Hepatocyte (in vitro differentiated cells): ENCODE measurements at places on chromosomes 5 and 9. TPM values are rescaled to one million over a fixed set of nuclear protein-coding genes. Genes with fewer than 3 reads are reported as not detected.

The RNF183 gene
- 0.43 and 3.9 TPM in 2 replicates for total RNA-seq

The MSX2 gene
- total RNA-seq, result 20.7 and 28.8 TPM in 2 replicates

The ENHO gene
- 1.5 and 1.6 TPM in 2 replicates for total RNA-seq

The GGTA1 gene
- total RNA-seq, result 0.07 and 0.72 TPM in 2 replicates

The ZDHHC11 gene
- total RNA-seq, result 3.0 and 5.8 TPM in 2 replicates

The ARHGEF37 gene
- total RNA-seq, result 2.0 and 2.3 TPM in 2 replicates

The CEL gene
- total RNA-seq, result 2.4 and 4.4 TPM in 2 replicates

The BARHL1 gene
- total RNA-seq, result not detected in 2 replicates

The EXOSC3 gene
- total RNA-seq, result 25.4 and 28.5 TPM in 2 replicates

The ABLIM3 gene
- total RNA-seq, result 7.0 and 7.3 TPM in 2 replicates

- peaks cover 3% of the 10 kb centered on the region for H3K36me3 ChIP-seq
- H3K27me3 ChIP-seq, result no peaks in the 10 kb centered on the region
- no peak overlapping the region for H3K4me3 ChIP-seq
Measured at GRCh38 chr9:128257086-128257825, 18.6 kb downstream of the GOLGA2 start.

GRCh38 chr9:134436911-134437310 lies 110.7 kb downstream of the RXRA start:
- no peaks in the 10 kb centered on the region for H3K36me3 ChIP-seq
- H3K27me3 ChIP-seq, result no peaks in the 10 kb centered on the region
- H3K4me3 ChIP-seq, result no peak overlapping the region
- H3K4me1 ChIP-seq, result peaks cover 55% of the 10 kb centered on the region
- DNase-seq, result no peak

- no peak for DNase-seq
- H3K36me3 ChIP-seq, result no peaks in the 10 kb centered on the region
- no peaks in the 10 kb centered on the region for H3K4me1 ChIP-seq
- H3K27me3 ChIP-seq, result no peaks in the 10 kb centered on the region
- H3K27ac ChIP-seq, result no peak overlapping the region
- no peak overlapping the region for H3K4me3 ChIP-seq
Measured at GRCh38 chr5:40429258-40430100, 250.2 kb upstream of the PTGER4 start.

DNA sequence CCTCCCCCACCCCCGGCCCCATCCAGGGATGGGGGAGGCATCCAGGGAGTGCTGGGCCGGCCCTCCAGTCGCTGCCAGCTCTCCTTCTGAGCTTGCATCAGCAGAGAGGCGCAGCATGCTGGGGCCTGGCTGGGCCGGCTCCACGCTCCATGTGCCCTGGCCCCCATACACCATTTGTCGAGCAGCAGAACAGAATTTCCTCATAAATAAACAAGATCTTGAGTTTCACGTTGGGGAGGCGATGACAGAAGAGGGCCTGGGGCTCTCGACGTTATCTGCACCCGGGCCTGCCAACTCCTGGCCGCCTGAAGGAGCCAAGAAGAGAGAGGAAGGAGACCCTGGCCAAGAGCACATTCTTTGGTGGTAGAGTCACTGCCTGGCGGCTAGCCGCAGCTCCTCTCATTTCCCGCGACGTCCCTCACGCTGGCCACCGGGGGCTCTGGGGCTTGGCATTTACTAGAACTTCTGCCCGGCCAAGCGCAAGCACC lies 177.0 kb downstream of the FGF18 start:
- H3K27ac ChIP-seq, result no peak overlapping the region
- H3K4me3 ChIP-seq, result no peak overlapping the region
- no peaks in the 10 kb centered on the region for H3K4me1 ChIP-seq

- no peaks in the 10 kb centered on the region for H3K36me3 ChIP-seq
- DNase-seq, result no peak
- H3K4me3 ChIP-seq, result no peak overlapping the region
- no peaks in the 10 kb centered on the region for H3K27me3 ChIP-seq
- H3K27ac ChIP-seq, result peak overlapping the region; percentile 62
Measured at GRCh38 chr9:27339661-27340284, 42.8 kb upstream of the EQTN start.

- no peaks in the 10 kb centered on the region for H3K27me3 ChIP-seq
- no peak overlapping the region for H3K4me3 ChIP-seq
- no peaks in the 10 kb centered on the region for H3K36me3 ChIP-seq
- H3K27ac ChIP-seq, result peak overlapping the region; percentile 64
- peaks cover 36% of the 10 kb centered on the region for H3K4me1 ChIP-seq
Measured at GRCh38 chr5:128201065-128201926, 117.7 kb downstream of the SLC12A2 start.

DNA sequence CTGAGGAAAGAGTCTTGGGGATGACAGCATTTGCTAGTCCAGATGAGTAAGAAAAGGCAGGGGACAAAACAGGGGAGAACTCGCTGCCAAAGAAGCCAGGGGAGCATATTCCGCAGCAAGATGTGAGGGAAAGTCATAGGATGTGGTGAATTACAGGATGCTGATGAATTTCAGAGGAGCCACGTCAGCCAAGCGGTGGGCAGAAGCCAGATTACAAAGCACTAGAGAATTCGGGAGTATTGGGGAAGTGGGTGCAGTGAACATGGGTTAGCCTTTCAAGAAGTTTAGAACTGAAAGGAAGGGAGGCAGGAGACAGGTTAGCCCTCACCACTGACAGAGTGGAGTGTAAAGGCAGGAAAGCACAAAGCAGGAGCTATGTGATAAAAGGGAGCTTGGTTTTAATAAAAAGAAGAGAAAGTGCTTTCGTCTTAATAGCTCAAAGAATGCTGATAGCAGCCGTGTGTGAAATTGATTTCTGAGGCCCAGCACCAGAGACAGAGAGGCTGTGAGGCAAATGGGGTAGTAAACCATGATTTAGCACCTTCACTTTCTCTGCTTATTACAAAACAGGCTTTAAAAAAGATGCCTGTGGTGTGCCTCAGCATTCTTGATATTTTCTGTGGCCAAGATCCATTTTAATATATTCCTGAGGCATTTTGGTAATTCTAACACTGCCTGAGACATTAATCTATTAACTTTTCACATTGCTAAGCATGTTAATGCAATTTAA lies 16.9 kb downstream of the ADAMTSL1 start:
- H3K27ac ChIP-seq, result peak overlapping the region; percentile 36
- H3K36me3 ChIP-seq, result no peaks in the 10 kb centered on the region
- H3K4me1 ChIP-seq, result peaks cover 18% of the 10 kb centered on the region

DNA sequence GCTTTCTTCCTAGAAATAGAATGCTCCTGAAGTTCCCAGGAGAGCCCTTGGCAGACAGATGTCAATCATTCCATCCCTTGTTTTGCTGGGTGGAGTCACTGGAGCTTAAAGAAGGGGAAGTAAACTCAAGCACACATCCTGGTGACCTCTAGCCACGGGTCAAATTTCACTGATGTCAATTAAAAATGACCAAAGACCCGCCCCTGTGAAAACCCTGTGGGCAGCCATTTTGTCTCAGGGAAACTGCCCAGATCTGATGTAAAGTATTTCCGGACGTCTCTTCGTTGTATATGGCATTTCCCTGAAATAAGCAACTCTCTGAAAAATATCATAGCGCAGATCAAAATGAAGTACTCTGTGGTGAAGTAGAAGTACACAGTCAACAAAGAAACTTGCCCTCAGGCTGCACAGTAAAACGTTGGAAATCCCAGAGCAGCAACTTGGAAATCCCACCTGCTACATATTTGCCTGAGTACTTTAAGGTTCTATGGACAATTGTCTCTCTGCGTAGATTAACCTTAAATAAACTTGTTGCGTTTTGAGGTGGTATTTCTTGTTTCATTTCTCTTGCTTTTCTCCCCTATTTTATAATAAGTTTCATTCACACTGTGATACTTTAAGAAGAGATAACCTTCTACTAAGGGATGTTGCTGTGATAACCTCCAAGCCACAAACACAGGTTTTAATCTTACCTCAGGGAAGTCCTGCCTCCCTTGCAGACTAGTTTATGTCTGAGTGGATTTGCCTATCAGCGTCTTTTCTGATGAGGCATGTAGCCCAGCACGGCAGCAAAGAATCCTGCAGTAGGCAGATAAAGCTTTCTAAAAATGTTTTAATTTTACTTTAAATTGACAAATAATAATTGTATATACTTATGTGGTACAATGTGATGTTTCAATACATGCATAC lies 60.9 kb upstream of the PIP5K1B start:
- DNase-seq, result no peak
- no peaks in the 10 kb centered on the region for H3K4me1 ChIP-seq
- H3K27me3 ChIP-seq, result no peaks in the 10 kb centered on the region
- no peak overlapping the region for H3K4me3 ChIP-seq
- no peaks in the 10 kb centered on the region for H3K36me3 ChIP-seq

GRCh38 chr5:57486027-57486602 lies 3.5 kb upstream of the ACTBL2 start:
- H3K4me3 ChIP-seq, result no peak overlapping the region
- H3K4me1 ChIP-seq, result no peaks in the 10 kb centered on the region
- H3K36me3 ChIP-seq, result no peaks in the 10 kb centered on the region
- H3K27me3 ChIP-seq, result no peaks in the 10 kb centered on the region
- H3K27ac ChIP-seq, result no peak overlapping the region

GRCh38 chr9:126498331-126498730 lies 115.4 kb upstream of the LMX1B start:
- H3K27ac ChIP-seq, result no peak overlapping the region
- DNase-seq, result no peak
- peaks cover 12% of the 10 kb centered on the region for H3K27me3 ChIP-seq
- no peak overlapping the region for H3K4me3 ChIP-seq
- H3K4me1 ChIP-seq, result peaks cover 8% of the 10 kb centered on the region
- no peaks in the 10 kb centered on the region for H3K36me3 ChIP-seq

DNA sequence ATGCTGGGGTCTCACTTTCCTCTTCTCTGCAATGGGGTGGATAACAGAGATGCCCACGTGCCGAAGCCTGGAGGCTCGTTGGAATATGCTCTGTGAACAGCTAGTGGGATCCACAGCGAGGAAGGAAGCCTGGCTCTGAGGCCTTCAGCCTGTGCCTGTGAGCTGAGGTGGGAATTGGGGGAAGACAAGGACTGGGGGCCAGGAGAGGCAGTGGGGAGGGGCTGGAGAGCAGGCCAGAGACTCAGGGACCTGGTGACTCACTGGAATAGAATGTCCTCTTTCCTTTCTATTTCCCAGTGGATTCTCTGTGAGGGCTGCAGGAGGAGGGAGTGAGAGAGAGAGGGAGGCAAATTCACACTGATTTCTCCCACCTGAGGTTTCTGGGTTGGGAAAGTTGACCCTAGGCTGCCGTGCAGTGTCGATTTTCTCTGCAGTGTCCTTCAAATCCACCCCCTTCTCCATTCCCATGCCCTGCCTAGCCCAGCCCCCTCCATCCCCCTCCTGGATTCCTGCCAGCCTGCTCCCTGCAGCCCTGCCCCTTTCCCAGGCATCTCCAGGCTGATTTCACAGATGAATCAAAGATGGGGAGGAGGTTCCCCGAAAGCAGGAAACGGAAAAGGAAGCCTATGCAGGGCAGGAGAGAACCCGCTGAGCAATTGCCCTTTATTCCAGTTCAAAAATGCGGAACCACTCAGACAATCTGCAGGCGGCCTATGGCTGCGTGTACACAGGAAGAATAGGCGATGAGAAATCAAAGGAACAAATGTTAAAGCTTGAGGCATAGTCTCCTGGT lies 1.4 kb upstream of the SPAAR start:
- no peak overlapping the region for H3K4me3 ChIP-seq
- no peaks in the 10 kb centered on the region for H3K27me3 ChIP-seq
- peak; percentile 82 for DNase-seq
- H3K4me1 ChIP-seq, result peaks cover 49% of the 10 kb centered on the region
- peak overlapping the region; percentile 96 for H3K27ac ChIP-seq
